ENCODE measurements at places on chromosomes 12 and 14.

- no peak for DNase-seq
Observed at GRCh38 chr12:121366063-121366459, 13.8 kb upstream of the ANAPC5 start.

DNA sequence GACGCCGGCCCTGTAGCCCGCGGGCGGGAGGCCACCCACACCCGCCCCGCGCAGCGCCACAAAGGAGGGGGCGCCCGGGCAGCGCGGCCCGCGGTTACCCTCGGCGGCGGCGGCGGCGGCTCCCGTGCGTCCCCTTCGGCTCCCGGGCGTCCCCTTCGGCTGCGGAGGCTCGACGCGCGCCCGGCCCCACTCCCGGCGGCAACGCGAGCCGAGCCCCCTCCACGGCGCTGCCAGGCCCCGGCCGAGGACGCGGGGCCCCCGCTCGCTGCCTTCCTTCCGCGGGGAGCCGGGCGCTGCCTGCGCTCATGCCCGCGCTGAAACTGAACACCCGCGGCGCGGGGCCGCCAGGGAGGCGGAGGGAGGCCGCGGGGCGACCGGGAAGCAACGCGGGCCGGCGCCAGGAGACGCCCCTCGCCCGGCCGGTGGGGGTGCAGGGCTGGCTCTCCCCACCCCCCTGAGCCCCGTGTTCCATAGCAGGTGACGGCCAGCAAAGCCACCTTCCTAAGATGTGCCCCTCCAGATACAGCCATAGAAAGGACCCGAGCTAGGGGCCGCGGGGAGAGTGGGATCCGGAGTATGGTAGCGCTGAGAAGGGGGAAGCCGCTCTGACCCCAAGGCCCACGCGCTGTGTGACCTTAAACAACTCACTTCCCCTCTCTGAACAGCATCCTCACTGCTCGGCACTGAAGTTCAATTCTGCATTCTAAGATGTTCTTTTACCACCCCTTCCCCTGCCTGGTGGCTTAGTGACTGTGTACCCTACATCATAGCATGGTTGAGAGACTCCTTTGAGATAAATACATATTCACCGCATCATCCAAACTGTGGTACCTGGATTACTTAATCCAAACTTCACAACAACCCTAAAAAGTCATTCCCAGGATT is 42.8 kb downstream of the KDM2B start:
- DNase-seq, result no peak

- DNase-seq, result no peak
Observed at GRCh38 chr12:120079411-120080400, 36.8 kb downstream of the RAB35 start.

DNA sequence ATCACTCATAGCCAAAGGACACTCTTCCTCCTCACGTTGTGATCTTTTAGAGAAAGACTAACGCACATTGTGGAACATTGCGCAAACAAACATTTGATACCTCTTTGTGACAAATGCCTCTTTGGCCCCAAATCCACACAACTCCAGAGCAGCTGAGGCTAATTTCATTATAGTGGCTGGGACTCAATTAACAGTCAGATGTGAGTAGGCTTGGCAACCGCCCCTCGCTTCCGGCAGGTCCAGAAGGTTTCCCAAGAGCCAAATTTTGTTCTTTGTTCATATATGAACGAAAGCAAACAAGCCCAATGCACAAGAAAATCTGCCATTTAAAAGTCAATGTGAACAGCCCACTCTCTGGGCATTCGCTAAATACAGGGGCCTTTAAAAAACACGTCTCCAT is 273.9 kb downstream of the GLT1D1 start:
- DNase-seq, result no peak

GRCh38 chr12:63802012-63802608 is 22.4 kb downstream of the RXYLT1 start:
- DNase-seq, result no peak

- no peak for DNase-seq
Observed at GRCh38 chr12:23707270-23707669, 242.2 kb downstream of the SOX5 start.
